ENCODE measurements at places on chromosomes 7 and 10. TPM values are rescaled to one million over a fixed set of nuclear protein-coding genes. Genes with fewer than 3 reads are reported as not detected.

The FOXI2 gene
- not detected for total RNA-seq

- no peak overlapping the region for H3K27ac ChIP-seq
- H3K36me3 ChIP-seq = no peaks in the 10 kb centered on the region
- no peaks in the 10 kb centered on the region for H3K27me3 ChIP-seq
- H3K4me1 ChIP-seq = peaks cover 15% of the 10 kb centered on the region
Measured at GRCh38 chr10:112835944-112836451, 114.0 kb upstream of the TCF7L2 start.

The LRGUK gene
- total RNA-seq = 0.19 TPM

The TEX36 gene
- not detected for total RNA-seq

DNA sequence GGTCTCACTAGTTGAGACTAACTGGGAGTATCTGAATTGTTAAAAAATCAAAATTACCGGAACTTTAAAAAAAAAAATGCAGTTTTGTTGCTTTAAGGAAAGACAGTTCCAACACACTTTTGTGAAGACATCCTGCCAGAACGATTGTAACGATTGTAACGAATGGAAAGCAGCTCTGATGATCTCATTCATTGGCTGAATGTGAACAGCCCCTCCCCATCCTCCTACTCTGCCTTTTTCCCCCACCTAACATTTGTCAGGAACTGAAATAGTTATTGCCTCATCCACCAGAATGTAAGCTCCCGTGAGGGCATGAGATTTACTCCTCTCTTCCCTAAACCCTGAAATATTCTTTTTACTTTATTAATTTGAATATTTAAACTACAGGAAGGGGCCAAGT, 23.1 kb upstream of the ZC3HAV1L start:
- peaks cover 63% of the 10 kb centered on the region for H3K36me3 ChIP-seq
- no peaks in the 10 kb centered on the region for H3K4me1 ChIP-seq

- peaks cover 58% of the 10 kb centered on the region for H3K27me3 ChIP-seq
- no peak overlapping the region for H3K27ac ChIP-seq
- no peak for DNase-seq
- H3K36me3 ChIP-seq = no peaks in the 10 kb centered on the region
- H3K4me1 ChIP-seq = no peaks in the 10 kb centered on the region
Measured at GRCh38 chr7:154844955-154845354, 158.0 kb downstream of the PAXIP1 start.

GRCh38 chr10:121165276-121165675, 314.1 kb downstream of the WDR11 start:
- H3K4me1 ChIP-seq = no peaks in the 10 kb centered on the region
- H3K27ac ChIP-seq = no peak overlapping the region
- no peaks in the 10 kb centered on the region for H3K27me3 ChIP-seq
- peak; percentile 21 for DNase-seq

The CALHM1 gene
- total RNA-seq = not detected

The EFCAB10 gene
- total RNA-seq = not detected

- H3K36me3 ChIP-seq = no peaks in the 10 kb centered on the region
- no peak overlapping the region for H3K4me3 ChIP-seq
- no peaks in the 10 kb centered on the region for H3K4me1 ChIP-seq
- H3K27me3 ChIP-seq = no peaks in the 10 kb centered on the region
- DNase-seq = no peak
- H3K27ac ChIP-seq = no peak overlapping the region
Measured at GRCh38 chr7:70646536-70647248, 485.3 kb upstream of the GALNT17 start.

DNA sequence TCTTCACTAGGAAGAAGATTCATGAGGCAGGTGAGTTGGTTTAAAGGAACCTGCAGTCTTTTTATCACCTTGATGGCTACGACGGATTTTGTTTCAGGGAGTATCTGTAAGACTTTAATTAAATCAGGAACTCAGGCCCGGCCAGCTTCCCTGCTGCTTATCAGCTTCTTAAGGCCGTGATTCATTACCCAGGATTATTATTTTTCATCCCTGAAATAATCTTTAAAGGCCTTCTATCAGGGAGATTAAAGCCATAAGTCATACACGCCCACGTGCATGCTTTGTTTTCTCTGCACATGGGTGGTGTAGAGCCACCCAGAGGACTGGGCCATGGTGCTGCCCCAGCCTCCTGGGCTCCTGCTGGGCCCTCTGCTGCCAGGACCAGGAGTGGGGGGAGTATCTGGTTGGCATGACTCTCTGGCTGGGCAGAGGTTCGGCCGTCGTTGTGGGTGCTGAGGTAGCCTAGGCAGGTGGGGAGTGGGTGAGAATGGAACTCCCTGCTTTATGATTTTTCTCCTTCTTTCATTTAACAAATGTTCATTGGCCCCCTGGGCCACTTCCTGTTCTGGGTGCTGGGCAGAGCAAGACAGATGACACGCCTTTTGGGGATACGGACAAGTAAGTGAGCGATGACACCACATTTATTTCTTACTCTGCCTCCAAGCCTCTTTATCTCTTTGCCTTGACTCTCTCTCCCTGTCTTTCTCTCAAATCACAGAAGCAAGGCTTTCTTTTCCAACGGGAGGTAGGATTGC, 39.0 kb upstream of the PCBD1 start:
- H3K27ac ChIP-seq = no peak overlapping the region
- DNase-seq = no peak
- no peak overlapping the region for H3K4me3 ChIP-seq
- H3K36me3 ChIP-seq = no peaks in the 10 kb centered on the region

The RAMP3 gene
- total RNA-seq = not detected

- H3K4me3 ChIP-seq = no peak overlapping the region
- no peaks in the 10 kb centered on the region for H3K27me3 ChIP-seq
- H3K36me3 ChIP-seq = peaks cover 7% of the 10 kb centered on the region
- H3K4me1 ChIP-seq = peaks cover 7% of the 10 kb centered on the region
- no peak for DNase-seq
Measured at GRCh38 chr7:2247141-2247995, 5.3 kb downstream of the NUDT1 start.

GRCh38 chr7:141464551-141464950, 86.7 kb upstream of the AGK start:
- H3K4me1 ChIP-seq = no peaks in the 10 kb centered on the region
- no peak overlapping the region for H3K4me3 ChIP-seq
- no peak for DNase-seq
- H3K36me3 ChIP-seq = no peaks in the 10 kb centered on the region
- no peaks in the 10 kb centered on the region for H3K27me3 ChIP-seq

DNA sequence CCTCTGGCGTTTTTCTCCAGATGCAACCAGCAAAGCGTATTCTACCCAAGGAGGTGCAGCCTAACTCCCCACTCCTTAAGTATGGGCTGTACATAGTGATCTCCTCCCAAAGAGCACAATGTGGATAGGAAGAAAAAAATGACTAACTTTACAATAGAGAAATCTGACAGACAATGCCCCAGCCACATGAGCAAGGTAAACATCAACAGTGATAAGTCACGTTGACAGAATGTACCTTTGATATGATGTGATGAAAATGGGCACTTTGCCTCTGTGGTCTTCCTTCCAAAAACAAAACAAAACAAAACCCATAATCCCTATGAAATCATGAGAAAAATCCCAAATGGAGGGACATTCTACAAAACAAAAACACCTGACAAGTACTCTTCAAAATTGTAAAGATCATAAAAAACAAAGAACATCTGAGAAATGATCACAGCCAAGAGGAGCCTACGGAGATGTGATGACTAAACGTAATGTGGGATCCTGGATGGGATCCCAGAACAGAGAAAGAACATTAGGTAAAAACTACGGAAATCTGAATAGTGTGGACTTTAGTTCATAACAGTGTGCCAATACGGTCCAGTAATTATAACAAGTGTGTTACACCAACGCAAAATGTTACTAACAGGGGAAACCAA, 50.6 kb downstream of the ABLIM1 start:
- peak overlapping the region; percentile 28 for H3K4me3 ChIP-seq
- peak; percentile 88 for DNase-seq
- no peaks in the 10 kb centered on the region for H3K27me3 ChIP-seq
- peak overlapping the region; percentile 78 for H3K27ac ChIP-seq
- peaks cover 6% of the 10 kb centered on the region for H3K36me3 ChIP-seq
- H3K4me1 ChIP-seq = peaks cover 37% of the 10 kb centered on the region

- H3K36me3 ChIP-seq = no peaks in the 10 kb centered on the region
- DNase-seq = no peak
- no peaks in the 10 kb centered on the region for H3K4me1 ChIP-seq
- no peak overlapping the region for H3K27ac ChIP-seq
- peaks cover 21% of the 10 kb centered on the region for H3K27me3 ChIP-seq
Measured at GRCh38 chr7:136869991-136870865, 1.8 kb downstream of the CHRM2 start.

- no peak for DNase-seq
- H3K36me3 ChIP-seq = no peaks in the 10 kb centered on the region
- no peak overlapping the region for H3K27ac ChIP-seq
- H3K27me3 ChIP-seq = no peaks in the 10 kb centered on the region
- peaks cover 14% of the 10 kb centered on the region for H3K4me1 ChIP-seq
Measured at GRCh38 chr7:18455606-18456005, 39.9 kb upstream of the HDAC9 start.

DNA sequence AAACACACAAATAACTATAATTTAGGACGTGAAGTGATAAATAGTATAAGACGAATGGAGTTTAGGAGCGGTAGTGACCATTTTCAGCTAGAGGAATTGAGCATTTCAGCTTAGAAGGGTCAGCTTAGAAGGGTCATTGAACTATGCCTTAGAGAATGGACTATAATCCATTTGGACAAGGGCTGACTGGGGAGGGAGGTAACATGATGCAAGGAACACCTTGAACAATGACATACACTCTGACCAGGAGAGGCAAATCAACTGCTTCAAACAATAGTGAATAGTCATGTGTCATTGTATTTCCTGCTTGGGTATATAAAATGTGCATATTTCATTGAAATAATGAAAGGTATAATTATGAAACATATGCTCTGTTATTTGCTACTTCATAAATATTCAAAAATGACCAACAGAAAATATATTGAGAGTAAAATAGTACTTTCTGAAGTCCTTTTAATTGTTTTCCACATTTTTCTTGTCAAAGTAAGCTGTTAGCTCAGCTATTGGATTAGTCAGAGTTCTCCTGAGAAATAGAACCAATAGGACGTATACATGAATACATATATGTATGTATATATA, 40.5 kb upstream of the WASL start:
- H3K4me1 ChIP-seq = peaks cover 6% of the 10 kb centered on the region
- H3K27me3 ChIP-seq = no peaks in the 10 kb centered on the region
- no peak overlapping the region for H3K27ac ChIP-seq
- no peak for DNase-seq
- H3K36me3 ChIP-seq = no peaks in the 10 kb centered on the region
- no peak overlapping the region for H3K4me3 ChIP-seq

Data from MCF 10A (cell line).